ENCODE measurements at places on chromosomes 2 and 18.

GRCh38 chr2:7061450-7061789, 144.2 kb downstream of the RNF144A start:
- no peak for DNase-seq

DNA sequence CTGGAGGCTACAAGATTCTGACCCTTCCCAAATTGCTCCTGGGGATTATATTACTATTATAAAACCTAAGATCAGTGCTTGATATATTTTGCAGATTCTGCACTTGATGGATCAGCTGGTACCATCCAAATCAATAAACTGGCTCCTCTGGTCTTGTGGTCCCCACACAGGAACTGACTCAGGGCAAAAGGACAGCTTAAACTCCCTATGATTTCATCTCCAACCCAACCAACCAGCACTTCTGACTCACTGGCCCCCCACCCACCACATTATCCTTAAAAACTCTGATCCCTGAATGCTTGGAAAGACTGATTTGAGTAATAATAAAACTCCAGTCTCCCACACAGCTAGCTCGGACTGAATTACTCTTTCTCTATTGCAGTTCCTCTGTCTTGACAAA, 82.1 kb downstream of the TMEM163 start:
- no peak for DNase-seq

GRCh38 chr2:44941551-44942234, at the start of gene SIX3:
Gene SIX3, plus strand, starts transcription at chr2:44941702. Its CDS starts 403 bp downstream, at chr2:44942105.
- no peak for DNase-seq

- DNase-seq = no peak
Measured at GRCh38 chr2:207960090-207960489, 65.2 kb downstream of the PLEKHM3 start.

- DNase-seq = no peak
Measured at GRCh38 chr2:24613154-24613814, 122.2 kb downstream of the NCOA1 start.

- no peak for DNase-seq
Measured at GRCh38 chr2:196413821-196414274, 225.7 kb upstream of the CCDC150 start.

- DNase-seq = no peak
Measured at GRCh38 chr2:29361231-29361630, 246.0 kb downstream of the CLIP4 start.

DNA sequence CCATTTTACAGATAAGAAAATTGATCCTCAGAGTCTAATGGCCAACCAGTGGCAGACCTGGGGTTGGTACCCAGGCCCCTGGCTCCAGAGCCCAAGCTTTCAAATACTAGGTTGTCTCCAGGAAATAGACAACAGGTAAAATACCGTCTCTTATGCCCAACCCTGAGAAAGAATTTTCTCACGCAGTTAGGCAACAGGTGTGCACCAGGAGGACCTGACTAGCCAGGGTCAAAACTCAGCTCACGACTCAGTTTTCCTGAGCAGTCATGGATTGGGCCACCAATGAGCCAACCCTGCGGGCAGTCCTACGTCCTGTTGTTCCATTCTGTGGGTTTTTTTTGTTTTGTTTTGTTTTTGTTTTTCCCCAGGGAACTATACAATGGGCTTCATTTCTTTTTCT, 13.5 kb downstream of the TRIB2 start:
- no peak for DNase-seq

DNA sequence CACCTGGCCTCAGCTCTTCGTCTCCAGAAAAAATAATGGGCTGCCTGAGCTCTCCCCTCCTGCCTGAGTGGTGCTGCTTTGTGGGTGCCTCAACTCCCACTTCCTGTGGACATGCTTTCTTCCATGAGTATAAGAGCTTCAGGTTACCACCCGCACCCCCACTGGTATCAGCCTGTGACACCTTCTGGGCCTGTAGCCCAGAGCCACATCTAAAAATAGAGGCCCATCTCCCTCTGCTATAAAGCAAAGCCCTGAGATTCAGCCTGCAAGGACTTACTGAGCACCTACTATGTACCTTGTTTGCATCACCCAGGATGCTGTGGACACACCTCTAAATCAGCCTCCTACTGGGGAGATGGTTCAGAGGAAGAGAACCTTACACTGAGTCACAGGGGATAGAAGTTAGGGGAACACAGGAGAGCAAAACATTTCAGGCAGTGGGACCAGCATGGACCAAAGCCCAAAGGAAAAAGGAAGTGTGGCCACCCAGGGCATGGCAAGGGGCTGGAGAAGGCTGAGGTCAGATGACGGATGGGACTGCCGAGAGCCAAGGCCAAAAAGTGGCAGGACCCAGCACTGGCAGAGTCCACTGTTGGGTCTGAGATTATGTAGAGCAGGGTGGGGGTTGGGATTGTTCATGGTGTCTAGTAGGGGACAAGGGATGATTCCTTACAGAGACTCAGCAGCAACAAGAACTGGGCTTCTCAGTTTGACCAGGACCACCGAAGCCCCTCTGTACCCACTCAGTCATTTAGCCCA, 123.7 kb upstream of the PPP1CB start:
- DNase-seq = no peak

DNA sequence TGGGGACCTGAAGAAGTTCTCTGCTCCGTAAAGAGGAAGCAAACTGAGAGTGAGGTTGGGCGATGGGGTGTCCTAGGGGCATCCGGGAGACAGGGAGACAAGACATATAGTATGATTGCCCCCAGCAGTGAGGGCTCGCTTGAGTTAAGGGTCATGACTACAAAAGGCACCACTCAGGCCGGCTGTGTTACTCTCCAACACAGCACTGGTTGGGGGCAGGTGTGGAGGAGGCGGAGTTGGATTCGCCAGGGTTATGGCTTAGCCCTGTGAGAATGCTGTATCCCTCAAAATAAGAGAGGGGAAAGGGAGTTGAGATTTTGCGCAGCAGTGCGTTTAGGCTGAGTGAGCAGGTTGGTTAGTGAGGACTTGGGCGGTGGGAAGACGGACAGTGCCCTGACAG, 12.0 kb downstream of the DYSF start:
- no peak for DNase-seq

GRCh38 chr2:20430461-20431300, 16.2 kb upstream of the RHOB start:
- no peak for DNase-seq

DNA sequence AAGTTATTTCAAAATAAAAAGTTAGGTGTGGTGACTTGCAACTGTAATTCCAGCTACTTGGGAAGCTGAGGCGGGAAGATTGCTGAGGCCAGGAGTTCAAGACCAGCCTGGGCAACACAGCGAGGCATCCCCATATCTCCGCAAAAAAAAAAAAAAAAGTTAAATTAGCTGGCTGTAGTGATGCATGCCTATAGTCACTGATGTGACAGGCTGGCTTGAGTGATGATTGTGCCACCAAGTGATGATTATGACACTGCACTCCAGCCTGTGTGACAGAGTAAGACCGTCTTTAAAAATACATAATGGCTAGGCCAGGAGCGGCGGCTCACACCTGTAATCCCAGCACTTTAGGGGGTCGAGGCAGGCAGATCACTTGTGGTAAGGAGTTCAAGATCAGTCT, 11.5 kb downstream of the SMPD4 start:
- DNase-seq = no peak

DNA sequence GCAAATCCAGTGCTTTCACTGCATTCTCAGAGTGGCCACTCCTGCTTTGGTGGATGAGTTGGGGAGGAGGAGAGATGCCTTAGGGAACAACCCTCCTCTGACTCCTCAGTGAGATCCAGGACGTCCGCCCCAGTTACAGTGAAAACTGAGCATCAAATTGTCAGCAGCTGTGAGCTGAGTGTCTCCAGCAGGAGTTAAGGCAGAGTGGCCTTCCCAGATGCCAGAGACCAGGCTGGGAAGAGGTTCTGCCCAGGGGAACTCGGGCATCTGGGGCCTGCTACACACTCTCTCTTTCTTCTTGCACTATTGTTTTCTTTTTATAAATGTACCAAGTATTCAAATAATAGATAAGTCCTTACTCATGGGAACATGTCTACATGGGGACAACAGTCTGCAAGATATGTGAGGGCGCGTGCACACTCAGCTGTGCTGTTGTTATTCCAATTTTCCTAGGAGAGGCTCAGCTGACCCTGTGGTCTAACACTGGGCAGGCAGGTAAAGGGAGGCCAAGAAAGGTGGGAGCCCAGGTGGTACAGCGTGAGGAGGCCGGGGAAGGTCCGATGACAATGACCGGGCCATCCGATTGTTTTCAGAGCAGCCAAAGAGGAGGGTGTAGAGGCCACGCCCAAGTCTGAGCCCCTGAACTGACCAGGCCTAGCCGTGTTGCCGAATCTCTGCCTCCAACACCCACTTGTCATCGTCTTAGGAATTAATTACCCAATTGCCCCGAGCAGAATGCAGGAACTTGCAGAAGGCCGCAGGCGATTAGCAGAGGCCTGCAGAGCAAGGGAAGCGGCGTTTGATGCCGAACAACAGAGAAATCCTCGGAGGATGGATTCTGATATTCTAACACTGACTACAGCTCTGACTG, 166.9 kb downstream of the ANAPC1 start:
- DNase-seq = no peak

DNA sequence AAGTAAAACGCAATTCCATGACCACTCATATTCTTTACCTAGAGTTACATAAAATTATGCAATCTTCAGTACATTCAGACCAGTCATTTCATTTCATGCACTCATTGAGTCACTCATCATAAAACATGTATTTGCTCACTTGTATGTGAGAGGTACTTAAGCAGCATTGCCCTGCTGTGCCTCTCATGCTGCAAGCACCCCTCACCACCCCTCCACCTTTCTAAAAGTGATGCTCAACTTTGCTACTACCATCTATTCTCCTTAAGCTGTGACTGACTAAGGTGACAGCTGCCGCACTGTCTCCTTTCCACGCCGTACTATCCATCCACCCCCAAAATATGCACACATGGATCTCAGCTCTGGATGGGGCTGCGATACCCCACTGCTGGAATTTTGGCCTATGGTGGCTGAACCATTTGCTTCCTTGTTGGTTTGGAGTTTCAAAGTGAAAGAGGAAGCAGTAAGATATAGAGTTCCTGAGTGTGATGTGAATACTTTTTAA, 7.2 kb downstream of the ARHGAP25 start:
- DNase-seq = no peak

DNA sequence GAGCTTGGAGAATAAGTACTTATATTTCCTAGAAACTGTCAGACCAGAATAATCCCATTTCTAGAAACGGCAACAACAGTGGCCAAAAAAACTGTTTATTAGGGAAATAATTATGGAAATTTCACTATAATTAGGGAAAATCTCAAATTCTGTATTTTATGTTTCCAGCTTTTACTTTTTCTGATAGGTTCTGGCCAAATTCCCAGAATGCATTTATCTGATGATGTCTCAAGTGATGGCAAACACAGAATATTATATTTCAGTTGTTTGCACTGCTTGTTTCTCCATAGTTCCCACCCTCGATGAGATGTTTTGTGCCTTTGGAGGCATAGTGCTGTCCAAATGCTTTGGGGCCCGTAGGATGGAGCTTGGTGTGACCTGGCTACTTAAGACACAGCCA, 66.9 kb downstream of the AFF3 start:
- no peak for DNase-seq

DNA sequence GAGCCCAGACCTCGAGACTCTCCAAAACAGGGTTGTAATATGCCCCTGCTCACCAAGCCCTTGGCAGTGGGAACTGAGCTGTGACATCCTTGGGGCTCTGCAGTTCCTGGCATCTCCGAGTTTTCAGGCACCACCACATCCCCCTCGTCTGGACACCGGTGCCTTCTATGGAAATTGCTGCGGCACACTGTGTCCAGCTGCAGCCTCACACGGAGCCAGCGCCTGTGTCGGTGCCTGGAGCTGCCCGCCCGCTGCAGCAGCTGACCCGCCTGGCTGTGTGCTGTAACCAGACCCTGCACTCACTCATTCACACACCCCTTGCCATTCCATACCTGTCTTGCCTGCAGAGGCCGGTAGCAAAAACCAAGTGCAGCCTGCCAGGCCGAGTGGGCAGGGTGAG, 11.8 kb downstream of the IWS1 start:
- DNase-seq = no peak

DNA sequence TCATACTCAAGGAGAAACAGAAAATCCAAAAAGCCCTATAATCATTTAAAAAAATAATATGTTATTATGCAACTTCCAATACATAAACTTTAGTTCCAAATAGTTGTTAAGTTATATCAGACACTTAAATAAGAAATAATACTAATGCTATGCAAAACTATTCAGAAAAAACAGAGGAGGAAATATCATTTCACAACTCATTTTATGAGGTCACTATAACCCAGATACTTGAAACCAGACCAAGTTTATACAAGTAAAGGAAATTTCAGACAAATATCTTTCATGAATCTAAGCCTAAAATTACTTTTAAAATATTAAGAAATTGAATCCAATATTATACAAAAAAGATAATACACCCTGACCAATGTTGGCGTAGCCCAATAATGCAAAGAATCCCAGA, 260.8 kb downstream of the CD226 start:
- DNase-seq = no peak

GRCh38 chr18:76456823-76457222, 38.2 kb downstream of the ZNF516 start:
- DNase-seq = no peak

- DNase-seq = no peak
Measured at GRCh38 chr2:150742094-150742493, 254.6 kb upstream of the RND3 start.

DNA sequence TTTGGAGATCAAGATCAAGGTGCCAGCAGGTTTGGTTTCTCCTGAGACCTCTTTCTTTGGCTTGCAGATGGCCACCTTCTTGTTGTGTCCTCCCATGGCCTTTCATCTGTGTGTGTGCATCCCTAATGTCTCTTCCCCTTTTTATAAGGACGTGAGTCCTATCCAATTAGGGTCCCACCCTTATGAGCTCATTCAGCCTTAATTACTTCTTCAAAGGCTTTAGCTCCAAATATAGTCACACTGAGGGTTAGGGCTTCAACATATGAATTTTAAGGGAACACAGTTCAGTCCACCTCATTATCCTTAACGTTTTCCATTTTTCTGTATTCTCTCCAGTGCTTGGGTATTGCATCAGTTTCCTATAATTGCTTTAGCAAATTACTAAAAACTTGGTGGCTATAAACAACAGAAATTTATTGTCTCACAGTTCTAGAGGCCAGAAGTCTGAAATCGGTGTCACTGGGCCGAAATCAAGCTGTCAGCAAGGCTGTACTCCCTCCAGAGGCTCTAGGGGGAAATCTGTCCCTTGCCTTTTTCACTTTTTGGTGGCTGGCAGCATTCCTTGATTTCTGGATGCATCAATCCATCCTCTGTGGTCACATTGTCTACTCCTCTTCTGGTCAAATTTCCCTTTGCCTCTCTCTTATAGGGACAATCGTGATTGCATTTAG, 34.1 kb downstream of the CDC42EP3 start:
- DNase-seq = no peak

DNA sequence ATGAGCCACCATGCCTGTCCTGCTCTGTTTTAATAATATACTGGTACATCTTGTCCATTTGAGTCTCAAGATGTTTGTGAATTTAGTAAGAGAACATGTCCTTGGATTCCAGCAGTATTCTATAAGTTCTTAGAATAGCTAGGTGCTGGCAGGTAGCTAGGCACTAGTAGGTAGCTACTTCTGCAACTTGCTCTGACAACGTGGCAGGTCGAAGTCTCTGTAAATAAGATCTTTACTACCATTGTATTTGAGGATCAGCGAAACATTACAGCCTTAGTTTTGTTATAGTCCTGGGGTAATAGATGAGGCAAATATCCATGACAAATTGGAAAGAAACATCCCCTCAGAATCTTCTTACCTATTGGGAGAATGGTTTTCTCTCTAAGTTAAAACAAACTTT, 14.2 kb upstream of the PRELID3A start:
- no peak for DNase-seq
